ENCODE measurements at places on chromosomes 3 and 15. TPM values are rescaled to one million over a fixed set of nuclear protein-coding genes. Genes with fewer than 3 reads are reported as not detected.

DNA sequence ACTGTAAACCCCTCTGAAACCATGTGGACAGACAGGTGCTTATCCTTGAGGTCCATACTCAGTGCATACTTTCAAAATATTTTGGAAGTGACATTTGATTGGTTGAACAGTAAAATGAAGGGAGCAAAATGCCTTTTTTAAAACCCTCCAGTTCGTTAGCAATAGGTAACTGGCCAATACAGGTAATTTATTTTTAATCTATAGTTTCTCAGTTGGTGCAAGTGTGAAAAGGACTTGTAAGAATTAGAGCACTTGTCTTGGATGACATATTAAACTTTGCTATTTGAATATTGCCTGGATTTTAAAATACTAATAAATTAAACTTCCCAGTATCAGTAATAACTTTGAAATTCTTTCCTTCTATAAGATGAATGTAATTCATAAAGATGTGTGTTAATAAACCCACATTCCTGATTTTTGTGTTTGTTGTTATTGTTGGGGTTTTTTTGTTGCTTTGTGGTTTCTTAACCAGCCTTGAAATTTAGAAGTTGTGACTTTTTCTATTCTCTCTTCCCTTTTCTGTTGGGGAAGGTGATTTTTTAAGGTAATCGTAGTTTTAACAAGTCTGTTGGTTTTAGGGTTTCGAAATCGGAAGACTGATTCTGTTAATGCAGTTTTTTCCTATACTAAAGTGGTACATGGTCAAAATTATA is 90.0 kb downstream of the STT3B start:
- DNase-seq = no peak

DNA sequence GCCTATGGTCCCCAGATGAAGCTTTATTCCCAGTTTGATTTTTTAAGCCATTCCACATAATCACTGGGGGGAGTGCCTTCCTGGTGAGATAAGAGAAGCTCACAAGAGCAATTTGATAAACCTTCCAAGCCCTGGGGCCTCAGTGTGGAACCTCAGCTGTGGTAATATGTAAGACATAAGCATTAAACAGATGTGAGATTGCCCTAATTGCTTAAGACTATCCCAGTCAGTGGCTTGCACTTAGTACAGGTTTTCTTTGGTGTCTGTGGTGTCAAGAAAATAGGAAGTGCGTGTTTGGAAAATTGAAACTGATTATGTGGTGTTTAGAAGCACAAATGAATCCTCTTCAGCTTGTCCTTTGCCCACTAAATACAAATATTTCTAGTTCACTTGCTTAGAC is 54.3 kb downstream of the LRRN1 start:
- DNase-seq = no peak

DNA sequence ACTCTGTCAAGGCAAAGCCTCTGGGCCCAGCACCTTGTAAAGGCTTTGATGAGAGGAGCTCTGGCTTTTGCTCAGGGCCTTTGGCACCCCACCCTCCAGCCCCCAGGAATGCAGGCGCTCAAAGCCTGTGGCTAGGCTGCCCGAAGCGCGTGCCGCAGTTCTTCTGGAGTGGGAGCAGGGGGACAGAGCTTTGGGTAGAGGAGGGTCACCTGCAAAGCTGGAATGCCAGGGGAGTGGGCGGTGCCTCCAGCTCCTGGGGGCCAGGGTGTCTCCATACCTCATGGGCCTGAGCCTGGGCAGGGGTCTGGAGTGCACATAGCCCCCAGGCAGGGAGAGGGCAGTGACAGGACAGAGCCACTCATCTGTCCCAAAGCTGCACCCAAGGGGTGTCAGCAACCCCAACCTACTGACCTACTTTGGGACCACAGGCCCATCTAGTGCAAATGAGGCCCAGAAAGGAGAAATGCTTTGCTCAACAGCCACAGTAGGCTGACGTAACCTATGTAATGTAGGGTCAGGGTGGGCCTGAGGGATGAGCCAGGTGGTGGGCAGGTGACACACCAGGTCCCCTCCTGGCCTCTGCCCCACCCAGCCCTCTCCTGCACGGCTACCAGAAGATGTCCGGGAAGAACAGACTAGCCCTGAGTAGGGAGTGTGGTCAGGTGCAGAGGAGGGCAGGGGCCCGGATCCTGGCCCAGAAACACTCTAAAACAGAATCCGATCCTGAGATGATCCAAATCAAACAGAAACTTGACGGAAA is 2.2 kb upstream of the CALML4 start:
- DNase-seq = no peak

DNA sequence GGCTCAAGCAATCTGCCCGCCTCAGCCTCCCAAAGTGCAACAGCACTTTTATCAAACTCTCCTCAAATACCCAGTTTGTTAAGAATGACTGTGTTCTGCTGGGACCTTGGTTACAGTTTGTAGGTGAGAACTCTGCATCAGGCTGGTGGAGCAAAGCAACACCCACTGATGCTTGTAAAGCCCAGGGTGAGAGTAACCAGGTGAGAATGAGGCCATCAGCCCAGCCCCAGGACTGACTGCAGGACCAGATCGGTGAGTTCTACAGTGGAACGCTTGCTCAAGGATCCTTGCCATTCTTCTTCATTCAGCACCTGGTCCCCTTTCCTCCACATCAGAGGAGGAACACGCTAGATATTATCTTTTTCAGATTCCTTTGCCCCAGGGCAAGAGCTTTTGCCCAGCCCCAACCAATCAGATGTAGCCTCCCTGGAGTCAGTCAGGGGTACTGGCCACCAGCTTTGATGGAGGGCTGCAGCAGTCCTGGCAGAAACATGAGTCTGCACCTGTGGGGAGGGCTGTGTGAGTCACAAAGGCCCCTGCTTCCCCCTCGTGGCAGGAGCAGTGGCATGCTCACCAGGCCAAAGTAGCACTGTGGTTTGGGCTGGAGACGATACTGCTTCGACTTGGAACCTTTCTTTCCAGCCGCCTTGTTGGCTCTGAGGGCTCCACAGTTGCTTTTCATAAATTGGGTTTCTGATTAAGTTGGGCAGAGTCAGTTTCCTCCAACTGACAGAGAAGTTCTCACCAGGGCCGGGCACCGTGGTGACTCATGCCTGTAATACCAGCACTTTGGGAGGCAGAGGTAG is 3.5 kb upstream of the SHISA5 start:
- DNase-seq = peak; percentile 34

Gene CCDC66
- 18.7 TPM for total RNA-seq

Gene TRH
- not detected for total RNA-seq

Gene COL7A1
- total RNA-seq = 9.0 TPM

Gene ATP13A5
- not detected for total RNA-seq

Data from right cardiac atrium (tissue), 5 donors.